ENCODE measurements at places on chromosomes 1 and 21.

- DNase-seq: no peak
Observed at GRCh38 chr1:15064217-15064929, 89.2 kb upstream of the TMEM51 start.

DNA sequence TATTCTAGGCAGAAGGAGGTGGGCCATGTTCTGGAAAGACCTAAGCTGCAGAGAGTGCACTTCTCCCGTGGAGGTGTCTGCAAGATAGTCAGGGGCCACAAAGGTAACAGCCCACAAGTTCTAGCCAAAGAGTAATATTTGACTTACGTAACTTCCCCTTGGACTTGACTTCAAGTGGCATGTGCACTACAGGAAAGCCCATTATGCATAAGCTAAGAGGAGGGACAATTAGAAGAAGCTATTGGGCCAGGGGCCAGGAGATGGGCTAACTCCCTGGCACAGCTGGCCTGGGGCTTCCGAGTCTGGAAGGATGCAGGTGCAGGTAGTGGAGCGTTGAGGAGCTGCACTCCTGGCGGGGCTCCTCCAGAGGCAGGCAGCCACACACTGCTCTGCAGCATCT is 58.3 kb downstream of the ERG start:
- DNase-seq: no peak

GRCh38 chr1:24369801-24370200 is 43.8 kb downstream of the STPG1 start:
- DNase-seq: no peak

DNA sequence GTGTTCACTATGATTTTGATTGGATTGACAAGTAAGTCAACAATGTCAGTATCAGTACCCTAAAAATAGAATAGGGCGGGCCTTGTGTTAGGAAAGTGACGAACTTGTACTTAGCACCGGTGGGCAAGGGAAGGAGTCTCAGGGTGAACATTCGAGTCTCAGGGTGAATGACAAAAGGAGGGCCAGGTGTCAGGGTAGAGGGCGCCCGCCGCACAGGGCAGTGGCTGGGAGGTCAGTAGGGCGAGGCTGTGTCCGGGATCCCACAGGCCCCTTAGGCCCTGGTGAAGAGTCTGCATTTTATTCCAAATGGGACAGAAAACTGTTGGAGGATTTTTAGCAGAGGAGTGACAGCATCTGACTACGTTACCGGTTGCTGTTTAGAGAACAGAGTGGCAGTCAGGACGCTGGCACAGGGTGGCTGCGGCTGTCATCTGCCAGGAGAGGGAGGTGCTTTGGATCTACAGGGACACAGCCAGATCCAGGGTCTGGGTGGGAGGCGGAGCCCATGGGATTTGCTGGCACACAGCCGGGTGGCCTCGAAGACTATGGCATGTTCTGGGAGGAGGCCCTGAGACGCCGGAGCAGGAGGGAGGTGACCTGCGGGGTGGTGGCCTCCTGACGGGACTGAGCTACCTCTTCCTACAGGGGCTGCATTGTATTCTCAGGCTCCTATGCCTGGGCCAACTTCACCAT is 11.0 kb downstream of the AGTRAP start:
- DNase-seq: no peak

DNA sequence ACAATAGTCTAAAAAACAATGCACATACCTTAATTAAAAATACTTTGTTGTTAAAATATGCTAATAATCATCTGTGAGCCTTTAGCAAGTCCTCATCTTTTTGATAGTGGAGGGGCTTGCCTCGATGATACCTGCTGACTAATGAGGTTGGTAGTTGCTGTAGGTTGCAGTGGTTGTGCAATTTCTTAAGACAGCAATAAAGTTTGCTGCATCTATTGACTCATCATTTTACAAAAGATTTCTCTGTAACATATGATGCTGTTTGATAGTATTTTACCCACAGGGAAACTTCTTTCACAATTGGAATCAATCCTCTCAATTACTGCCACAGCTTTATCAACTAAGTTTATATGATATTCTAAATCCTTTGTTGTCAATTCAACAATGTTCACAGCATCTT is 7.6 kb downstream of the C1orf87 start:
- no peak for DNase-seq

- DNase-seq: no peak
Observed at GRCh38 chr1:53326598-53327181, 1.2 kb downstream of the LRP8 start.

GRCh38 chr1:60090655-60091054 is 17.1 kb upstream of the C1orf87 start:
- no peak for DNase-seq

DNA sequence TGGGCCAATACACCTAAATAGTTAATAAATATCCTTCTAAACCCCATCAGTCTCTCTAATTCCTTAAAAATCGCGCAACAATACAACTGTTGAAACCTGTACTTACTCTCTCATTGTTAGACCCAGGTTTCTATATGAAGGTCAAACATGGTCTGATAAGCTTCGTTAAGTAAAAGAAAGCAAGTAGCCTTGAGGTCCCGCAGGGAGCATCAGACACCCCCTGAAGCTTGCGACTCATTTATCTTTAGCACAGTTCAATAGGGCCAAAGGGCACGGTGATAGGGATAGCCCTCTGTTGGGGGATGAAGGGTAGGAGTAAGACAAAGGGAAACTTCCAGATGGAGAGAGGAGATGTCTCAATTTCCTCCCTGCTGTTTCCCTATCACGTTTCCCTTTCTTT is 27.3 kb upstream of the THEM4 start:
- DNase-seq: no peak

- DNase-seq: no peak
Observed at GRCh38 chr1:42135426-42135825, 17.8 kb upstream of the GUCA2B start.

DNA sequence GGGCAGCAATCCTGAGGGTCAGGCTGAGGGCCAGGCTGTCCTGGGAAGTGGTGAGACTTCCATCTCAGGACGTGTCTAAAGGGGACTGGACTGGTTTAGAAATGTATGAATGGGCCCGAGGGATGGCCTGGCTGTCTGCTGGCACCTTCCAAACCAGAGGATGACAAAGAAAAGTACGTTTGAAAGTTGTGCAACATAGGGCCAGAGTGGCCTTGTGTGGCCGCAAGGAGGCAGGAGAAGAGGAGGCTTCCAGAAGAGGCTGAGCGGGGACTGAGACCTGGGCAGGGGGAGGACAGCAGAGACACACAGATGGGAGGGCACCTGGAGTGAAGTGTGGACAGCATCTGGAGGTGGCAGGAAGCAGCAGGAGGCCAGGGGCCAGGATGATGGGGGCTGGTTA is 2.6 kb upstream of the SYTL1 start:
- DNase-seq: no peak

DNA sequence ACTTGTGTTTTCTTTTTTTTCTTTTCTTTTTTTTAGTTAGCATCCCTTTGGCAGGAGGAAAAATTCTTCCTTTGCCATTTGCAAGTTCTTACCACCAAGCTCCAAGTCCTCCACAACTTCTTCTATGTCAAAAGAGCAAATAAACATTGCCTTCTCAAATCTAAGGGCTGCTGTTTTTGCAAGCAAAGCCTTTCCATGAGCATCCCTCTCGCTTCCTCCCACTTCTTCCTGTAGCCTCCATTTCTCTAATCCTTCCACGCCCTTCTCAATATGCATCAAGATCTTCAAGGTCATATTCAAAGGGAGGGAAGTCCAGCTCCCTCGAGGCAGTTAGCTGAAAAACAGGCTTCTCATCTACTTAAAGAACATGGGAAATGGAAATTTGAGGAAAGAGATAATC is 147.1 kb downstream of the ADSS2 start:
- no peak for DNase-seq

DNA sequence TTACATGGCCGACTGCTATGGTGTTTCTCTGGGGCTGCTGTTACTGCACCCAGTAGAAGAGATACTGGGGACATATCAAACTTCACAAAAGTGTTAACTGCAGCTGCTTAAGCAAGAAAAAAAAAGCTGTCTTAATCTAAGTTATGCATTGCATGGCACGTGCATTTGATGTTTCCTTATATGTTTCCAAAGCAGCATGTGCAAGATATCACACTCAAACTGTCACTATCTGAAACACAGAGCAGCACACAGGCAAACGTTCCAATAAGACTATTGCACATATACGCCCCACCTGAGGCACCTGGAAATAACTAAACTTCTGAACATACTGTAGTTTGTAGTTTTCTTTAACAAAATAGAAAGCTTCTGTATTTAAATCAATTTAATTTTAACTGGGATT is 671.4 kb upstream of the ADGRL2 start:
- DNase-seq: no peak

GRCh38 chr1:30476911-30477459 is 246.4 kb downstream of the MATN1 start:
- no peak for DNase-seq

GRCh38 chr1:247357052-247357780 is 25.5 kb upstream of the ZNF496 start:
- peak; percentile 91 for DNase-seq

- no peak for DNase-seq
Observed at GRCh38 chr1:245901565-245901964, 605.5 kb downstream of the SMYD3 start.

DNA sequence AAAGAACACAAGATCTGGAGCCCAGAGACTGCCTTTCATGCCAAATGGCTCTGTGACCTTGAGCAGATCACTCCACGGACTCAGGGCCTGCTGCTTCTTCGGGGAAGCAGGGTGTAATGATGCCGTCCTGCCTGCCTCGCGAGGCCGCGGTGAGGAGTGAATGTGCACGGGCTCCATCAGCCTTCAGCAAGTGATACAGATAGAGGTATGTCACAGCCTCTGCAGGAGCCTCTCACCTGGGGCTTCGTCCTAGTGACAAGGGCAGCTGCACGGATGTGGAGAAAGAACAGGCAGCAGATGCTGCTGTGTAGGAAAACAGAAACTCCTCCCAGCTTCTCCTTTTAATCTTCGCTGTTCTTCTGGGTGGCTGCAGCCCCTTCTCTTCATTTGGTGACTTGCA is 127.5 kb downstream of the KCNN3 start:
- no peak for DNase-seq

DNA sequence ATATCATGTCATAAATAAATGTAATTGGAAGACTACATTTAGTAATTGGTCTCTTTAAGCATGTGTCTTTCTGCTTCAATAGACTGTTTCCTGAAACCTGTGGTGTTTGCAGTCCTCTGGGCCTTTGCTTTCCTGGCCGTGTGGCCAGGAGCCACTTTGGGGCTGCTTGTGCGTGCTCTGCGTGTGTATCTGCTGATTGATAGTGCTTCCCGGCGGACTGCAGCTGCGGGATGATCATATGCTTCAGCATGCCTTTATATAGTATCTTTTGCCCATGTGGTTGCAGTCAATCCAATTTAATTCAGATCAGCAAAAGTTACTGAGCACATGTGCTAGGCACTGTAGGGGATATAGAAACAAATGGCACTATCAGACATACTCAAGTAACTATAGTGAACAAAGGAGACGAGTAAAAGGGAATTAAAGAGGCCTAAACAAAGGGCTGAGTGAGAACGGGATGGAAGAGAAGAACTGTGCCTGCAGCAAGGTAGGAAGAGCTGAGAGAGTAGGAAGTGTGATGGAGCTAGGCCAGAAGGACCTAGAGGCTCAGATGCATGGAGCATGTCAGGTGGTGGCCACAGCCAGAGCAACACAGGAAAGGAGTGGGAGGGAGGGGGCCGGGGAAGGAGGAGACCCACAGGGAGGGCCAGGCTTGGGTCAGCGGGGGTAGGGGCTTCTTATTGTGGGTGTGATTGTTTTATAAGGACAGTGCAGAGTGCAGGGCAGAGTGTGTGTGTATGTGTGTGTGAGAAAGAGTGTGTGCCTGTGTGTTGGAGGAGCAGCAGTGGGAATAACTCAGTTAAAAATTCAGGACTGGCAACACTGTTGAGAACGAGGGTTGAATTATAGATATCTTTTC is 27.2 kb upstream of the TTF2 start:
- DNase-seq: no peak

GRCh38 chr1:212289262-212290077 is 4.3 kb downstream of the PPP2R5A start:
- DNase-seq: no peak

- no peak for DNase-seq
Observed at GRCh38 chr1:5945445-5945844, 46.8 kb downstream of the NPHP4 start.

DNA sequence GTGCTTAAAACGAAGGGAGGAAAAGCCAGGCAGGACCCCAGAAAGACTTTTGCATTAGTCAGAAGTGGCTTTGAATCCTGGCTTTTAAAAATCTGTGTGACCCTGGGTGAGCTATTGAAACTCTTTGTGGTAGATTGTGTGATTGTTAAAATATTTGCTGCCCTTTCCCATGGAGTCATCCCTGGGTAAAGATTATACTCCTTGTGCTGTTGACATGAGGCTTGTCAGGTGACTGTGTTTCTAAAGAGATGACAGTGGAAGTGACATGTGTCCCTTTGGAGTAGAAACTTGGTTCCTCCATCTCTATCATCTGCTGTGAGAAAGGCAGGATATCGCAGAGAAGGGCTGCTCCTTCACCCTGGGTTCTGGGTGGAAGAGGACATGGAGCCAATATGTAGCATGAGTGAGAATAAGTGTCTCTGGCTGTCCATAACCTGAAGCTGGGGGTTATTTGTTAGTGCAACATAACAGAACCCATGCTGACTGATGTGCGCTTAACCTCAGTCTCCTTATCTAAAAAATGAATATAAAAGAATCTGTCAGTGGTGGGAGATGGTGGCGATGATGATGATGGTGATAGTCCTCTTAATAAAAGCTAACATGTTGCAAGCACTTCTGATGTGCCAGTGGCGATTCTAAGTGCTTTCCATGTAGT is 187.6 kb downstream of the RHOU start:
- no peak for DNase-seq

DNA sequence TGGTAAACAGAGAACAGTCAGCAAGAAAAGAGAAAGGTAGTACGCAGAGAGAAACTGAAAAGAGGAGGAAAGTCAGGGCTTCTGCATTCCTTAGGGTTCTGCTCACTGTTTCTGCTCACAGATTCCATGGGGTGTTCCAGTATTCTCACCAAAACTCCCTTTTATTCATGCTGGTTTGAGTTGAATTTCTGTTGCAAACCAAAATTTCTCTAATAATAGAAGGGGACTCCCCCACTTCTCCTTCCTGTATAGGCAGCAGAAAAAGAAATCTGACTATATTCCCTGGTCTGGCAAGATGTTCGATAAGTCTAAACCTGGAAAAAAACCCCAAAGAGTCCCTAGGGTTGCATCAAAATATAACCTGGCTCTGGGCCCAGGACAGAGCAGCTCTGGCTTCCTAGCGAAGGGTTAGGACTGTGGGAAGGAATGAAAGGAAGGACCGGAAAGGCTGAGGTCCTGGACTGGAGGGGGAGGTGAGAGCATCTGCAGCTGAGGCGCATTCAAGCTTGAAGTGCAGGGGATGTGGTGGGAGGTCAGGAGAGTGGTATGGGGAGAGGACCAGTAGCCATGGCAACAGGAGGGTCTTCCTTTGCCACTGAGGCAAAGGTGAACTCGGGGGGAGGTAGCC is 18.8 kb upstream of the RGS16 start:
- DNase-seq: no peak

- DNase-seq: no peak
Observed at GRCh38 chr1:47680815-47681475, 243.1 kb downstream of the FOXD2 start.

DNA sequence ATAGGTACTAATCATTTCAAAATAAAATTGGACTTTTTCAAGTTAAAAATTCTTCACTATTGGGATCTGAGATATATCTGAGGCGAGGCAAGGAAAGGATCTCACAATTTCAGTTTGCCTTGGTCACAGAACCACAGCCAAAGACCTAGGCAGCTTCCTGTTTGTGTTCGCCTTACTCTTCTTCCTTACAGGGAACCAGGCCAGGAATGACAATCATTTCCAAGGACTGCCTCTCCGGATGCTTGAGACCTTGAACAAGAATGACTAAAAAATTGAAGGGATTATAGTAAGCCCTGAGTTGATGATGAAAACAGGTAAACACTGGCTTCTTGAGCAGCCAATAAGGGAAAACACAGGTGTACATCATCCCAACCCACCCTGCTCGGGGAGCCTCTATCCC is 35.2 kb upstream of the SERBP1 start:
- DNase-seq: no peak

Data from IMR-90 (cell line).